ENCODE measurements at places on chromosomes 5 and 9. TPM values are rescaled to one million over a fixed set of nuclear protein-coding genes. Genes with fewer than 3 reads are reported as not detected.

Gene NUTM2G
- polyA plus RNA-seq: not detected

Gene PCDHGA9
- 1.1 TPM for polyA plus RNA-seq

Gene DNM1
- 0.59 TPM for polyA plus RNA-seq

Gene OR1Q1
- not detected for polyA plus RNA-seq

Gene NUTM2F
- not detected for polyA plus RNA-seq

Gene ZNG1C
- 32.3 TPM for polyA plus RNA-seq

Gene ANP32B
- 13.9 TPM for polyA plus RNA-seq

Gene GPR151
- 0.06 TPM for polyA plus RNA-seq

Gene CD274
- polyA plus RNA-seq: 25.4 TPM

Gene TMOD1
- 0.13 TPM for polyA plus RNA-seq

Gene PCDHB8
- polyA plus RNA-seq: 0.11 TPM

- no peak for DNase-seq
Observed at GRCh38 chr5:11822598-11822997, 81.6 kb downstream of the CTNND2 start.

GRCh38 chr9:134141906-134142305 lies 6.0 kb downstream of the WDR5 start:
- no peak for DNase-seq

DNA sequence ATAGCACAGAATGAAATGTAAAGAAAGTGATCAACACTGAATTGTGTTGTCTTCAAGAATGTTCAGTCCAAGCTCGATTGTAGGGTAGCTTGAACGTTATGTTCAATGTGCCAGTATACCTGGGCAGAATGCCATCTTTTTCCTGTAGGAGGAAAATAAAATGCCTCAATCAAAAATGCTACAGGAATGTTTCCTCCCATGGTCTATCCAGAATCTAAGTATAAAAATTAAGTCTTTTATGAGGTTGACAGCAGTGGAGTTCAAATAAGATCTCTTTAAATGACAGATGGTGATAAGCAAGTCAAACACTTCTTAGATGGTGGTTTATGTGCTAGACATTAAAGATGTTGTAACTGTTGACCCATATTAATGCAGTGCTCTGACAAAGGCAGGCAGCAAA lies 488.6 kb downstream of the CSNK1G3 start:
- no peak for DNase-seq

DNA sequence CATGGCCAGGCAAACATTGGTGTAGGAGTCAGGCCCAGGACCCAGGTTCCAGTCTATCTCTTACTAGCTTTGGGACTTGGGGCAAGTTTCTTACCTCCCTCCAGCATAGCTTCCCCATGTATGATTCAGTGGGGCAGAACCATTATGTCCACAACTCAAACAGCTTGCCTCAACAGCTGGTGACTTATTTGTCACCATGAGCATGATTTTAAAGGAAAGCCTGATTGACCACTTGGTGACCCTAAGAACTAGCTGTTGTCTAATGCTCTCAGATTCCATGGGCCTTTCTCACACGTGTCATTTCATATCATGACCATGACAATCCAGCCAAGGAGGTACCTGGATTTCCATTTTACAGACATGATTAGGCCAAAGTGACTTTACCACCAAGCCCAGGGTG lies 126.4 kb downstream of the TTLL11 start:
- no peak for DNase-seq

DNA sequence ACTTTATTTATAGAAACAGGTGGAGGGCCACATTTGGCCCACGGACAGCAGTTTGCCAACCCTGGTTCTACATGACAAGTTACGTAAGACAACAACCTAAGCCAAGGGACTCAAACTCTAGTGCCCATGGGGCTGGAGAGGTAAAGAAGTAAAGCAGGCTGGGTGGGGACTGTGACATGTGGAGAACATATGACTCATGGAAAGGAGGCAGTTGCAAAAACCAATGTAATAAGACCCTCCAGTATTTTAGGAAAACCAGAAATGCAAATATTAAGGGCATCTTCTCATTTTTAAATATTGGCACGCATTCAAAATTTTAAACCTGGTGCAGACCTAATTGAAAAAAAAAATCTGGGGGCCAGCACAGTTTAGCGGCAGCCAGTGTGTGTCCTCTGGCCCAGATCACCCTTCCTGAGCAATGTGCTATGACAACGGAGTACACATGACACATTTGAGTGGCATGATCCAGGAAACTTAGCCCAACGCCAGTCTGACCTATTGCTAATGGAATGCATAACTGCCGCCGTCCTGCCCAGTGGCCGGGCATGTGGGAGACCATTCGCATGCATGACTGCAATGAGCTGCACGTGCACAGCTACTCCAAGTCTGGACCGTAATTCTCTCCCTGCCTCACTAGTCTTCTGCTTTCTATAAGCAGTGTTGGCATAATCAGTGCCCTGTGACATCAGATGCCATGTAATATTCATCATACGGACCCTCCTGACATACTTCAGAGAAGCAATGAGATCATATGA lies 97.2 kb downstream of the SH3TC2 start:
- DNase-seq: peak; percentile 93

- no peak for DNase-seq
Observed at GRCh38 chr5:71960195-71960594, 147.1 kb upstream of the MAP1B start.

DNA sequence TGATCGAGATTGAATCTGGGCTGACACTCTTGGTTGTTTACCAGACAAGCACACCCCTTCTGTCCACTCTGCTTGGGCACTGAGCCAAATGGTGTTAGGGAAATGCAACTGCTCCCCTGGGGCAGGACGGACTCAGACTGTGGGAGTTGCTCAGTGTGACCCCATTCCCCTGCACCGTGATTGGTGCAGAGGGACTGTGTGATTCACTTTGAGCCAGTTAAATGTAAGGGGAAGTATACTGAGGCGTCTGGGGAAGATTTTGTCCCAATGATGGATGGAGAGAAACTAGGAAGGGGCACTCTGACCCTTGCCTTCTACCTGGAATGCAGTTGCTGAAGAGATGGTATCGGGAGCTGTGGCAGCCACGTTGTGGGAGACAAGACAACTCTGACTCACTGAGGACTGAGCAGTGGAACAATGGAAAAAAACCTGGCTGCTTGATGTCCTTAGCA lies 196.0 kb upstream of the ANKRD55 start:
- no peak for DNase-seq

DNA sequence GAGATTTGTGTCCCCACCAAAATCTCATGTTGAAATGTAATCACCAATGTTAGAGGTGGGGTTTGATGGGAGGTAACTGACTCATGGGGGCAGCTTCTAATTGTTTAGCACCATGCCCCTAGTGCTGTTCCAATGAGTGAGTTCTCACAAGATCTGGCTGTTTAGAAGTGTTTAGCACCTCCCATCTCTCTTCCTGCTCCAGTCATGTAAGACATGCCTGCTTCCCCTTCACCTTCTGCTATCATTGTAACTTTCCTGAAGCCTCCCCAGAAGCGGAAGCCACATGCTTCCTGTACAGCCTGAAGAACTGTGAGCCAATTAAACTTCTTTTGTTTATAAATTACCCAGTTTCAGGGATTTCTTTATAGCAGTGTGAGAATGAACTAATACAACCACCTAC lies 170.5 kb downstream of the NDUFS4 start:
- DNase-seq: peak; percentile 90

GRCh38 chr5:56858777-56859442 lies 43.6 kb downstream of the MAP3K1 start:
- no peak for DNase-seq

- no peak for DNase-seq
Observed at GRCh38 chr9:84471816-84472215, 131.3 kb upstream of the SLC28A3 start.

- DNase-seq: peak; percentile 89
Observed at GRCh38 chr9:94952565-94953373, 226.3 kb downstream of the AOPEP start.

- no peak for DNase-seq
Observed at GRCh38 chr9:14080959-14081542, 232.9 kb downstream of the NFIB start.

DNA sequence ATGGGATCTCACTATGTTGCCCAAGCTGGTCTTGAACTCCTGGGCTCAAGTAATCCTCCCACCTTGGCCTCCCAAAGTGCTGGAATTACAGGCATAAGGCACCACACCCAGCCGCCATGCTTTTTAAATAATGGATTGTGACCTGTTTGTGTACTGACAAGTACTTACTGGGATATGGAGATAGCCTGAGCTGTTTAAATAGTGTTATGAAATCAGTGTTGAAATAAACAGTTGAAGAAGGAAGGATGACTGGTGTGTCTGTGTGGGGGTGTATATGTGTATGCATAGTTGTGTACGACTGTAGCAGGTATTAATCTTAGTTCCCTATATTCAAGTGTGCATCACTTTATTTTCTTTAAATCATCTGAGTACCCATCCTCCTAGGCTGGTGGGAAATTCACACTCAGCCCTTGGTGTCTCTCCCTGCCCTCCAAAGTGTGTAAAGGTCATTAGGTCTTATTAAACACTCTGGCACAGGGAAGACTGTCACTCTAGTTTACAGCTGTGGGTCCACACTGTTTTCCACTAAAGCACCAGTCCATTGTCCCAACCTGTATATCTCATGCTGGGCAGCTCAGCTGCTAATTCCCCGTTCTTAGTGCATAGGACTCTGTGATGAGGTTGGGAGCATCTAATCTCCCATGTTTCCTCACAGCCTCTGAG lies 91.0 kb downstream of the SNX18 start:
- no peak for DNase-seq

GRCh38 chr5:72171667-72172066 lies 64.4 kb downstream of the MAP1B start:
- DNase-seq: no peak

DNA sequence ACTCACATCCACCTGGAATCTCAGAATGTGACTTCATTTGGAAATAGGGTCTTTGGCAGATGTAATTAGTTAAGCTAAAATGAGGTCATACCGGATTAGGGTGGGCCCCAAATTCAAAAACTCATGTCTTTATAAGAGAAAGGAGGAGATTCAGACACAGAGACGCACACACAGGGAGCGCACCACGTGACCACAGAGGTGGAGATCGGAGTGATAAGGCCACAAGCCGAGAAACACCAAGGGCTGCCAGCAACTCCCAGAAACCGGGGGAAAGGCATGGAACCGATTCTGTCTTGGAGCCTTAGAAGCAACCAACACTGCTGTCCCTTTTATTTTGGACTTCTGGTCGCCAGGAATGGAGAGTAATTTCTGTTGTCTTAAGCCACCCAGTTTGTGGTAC lies 31.8 kb upstream of the LMX1B start:
- DNase-seq: no peak

DNA sequence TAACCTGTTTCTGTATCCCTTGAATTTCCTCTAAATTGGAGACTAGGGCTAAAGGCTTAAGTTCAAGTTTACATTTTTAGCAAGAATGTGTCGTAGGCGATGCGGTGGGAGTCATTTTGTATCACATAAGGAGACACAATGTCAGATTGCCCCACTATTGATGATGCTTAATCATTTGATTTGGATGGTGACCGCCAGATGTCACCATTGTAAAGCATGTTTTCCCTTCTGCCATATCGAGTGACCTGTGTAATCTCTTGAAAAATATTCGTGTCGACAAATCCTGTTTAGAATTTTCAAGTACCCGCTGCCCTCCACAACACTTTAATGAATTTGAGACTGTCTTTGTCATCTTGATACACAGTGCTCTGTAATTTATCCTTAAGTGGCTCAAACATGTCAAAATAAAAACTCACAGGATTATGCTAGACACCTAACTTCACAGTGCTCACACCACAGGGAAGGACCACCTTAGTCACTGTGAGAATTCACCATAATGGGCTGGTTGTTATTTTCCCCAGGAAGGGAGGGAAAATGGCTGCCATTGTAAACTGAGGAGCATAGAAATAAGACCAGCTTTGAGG lies 34.5 kb upstream of the SLC46A2 start:
- peak; percentile 33 for DNase-seq

DNA sequence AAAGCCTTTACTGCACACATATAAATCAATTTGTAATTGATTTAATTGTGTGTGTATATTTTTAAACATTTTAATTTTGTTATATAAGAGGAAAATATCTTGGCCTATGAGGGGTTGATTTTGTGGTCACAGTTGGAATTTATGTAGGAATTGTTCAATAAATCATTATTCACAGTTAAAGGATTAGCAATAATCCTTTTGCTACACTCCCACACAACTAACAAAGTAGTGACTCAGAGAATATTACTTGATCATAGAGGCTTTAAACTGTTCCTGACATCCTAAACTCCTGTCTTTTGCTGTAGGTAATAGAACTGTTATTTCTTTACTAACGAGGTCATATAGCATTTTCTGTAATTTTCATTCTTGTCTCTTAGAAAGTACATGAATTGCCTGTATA lies 95.5 kb downstream of the ZCCHC7 start:
- DNase-seq: no peak

DNA sequence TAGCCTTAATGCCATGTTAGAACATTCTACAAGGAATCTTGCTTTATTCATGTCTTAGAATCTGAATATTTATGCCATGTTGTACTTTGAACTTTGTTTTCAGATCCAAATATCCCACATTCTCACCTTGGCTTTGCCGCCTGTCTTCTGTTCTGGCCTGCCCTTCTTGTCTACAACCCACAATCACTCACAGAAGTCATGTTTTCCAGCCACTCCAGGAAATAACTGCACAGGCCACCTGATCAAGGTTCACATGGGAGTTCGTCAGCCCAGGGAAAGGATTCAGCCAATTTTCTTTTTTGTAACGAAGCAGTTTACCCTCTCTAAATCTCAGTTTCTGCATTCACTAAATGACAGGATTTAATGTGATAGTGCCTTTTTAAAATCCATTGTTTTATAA lies 70.5 kb downstream of the JAKMIP2 start:
- DNase-seq: no peak

- DNase-seq: peak; percentile 64
Observed at GRCh38 chr5:81755320-81755719, 4.4 kb upstream of the SSBP2 start.

- no peak for DNase-seq
Observed at GRCh38 chr5:156762771-156763170, 87.3 kb upstream of the PPP1R2B start.

DNA sequence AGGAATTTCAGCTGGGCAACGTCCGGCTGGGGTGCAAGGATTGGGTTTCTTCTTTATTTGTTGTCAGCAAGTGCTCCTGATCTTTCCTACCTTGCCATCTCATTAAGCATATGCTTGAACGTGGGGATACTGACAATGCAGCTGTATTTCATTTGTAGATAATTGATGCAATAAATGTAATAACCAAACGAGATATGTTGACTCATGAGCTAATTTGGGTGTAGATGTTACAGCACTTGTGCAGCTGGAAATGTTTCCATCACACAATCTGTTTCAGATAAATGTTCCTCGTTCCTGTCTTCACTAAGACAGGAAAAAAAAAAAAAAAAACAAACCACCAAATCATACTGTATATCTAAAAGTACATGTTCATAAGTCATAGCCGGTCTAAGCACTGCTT lies 123.8 kb downstream of the DMRT2 start:
- DNase-seq: no peak

All from endothelial cell of umbilical vein (primary cell).